ENCODE measurements at places on chromosomes 7 and 10.

- DNase-seq: no peak
Observed at GRCh38 chr10:123149568-123150270, 1.8 kb downstream of the HMX2 start.

DNA sequence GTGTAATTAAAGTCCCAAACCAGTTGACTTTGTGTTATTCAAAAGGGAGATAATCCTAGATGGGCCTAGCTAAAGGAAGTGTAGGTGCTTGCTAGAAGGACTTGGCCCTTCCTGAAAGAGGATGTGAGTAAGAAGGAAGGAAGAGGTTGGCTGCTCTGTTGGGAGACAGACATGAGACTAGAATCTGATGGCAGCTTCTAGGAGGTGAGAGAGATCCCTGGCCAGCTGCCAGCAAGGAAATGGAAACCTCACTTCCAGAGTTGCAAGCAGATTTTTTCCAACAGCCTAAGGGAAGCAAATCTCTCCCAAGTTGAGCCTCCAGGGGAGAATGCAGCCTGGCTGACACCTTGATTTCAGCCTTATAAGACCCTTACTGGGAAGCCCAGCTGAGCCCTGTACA is 368.4 kb upstream of the ZMIZ1 start:
- peak; percentile 68 for DNase-seq

- no peak for DNase-seq
Observed at GRCh38 chr7:159119851-159120539, 24.7 kb downstream of the VIPR2 start.

GRCh38 chr10:132465193-132465888 is 68.3 kb downstream of the PWWP2B start:
- DNase-seq: no peak

- no peak for DNase-seq
Observed at GRCh38 chr10:133134411-133135115, 25.5 kb upstream of the KNDC1 start.

DNA sequence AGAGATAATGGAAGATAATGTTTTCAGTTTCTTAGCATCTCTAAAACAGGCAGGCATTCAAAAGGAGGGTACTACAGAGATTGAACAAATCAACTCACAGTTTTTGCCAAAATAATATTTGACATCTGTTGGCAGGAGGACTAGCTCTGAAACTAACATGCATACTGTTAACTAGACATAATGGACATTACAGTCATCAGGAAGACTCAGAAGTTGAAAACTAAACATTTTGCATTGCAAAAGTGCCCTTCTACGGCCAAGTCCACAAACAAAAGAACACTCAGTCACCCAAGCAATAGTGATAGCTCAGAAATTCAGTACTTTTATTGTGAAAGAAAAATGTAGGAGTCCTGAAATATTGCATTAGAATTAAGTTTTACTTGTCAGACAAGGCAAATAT is 399.0 kb downstream of the HGF start:
- no peak for DNase-seq

DNA sequence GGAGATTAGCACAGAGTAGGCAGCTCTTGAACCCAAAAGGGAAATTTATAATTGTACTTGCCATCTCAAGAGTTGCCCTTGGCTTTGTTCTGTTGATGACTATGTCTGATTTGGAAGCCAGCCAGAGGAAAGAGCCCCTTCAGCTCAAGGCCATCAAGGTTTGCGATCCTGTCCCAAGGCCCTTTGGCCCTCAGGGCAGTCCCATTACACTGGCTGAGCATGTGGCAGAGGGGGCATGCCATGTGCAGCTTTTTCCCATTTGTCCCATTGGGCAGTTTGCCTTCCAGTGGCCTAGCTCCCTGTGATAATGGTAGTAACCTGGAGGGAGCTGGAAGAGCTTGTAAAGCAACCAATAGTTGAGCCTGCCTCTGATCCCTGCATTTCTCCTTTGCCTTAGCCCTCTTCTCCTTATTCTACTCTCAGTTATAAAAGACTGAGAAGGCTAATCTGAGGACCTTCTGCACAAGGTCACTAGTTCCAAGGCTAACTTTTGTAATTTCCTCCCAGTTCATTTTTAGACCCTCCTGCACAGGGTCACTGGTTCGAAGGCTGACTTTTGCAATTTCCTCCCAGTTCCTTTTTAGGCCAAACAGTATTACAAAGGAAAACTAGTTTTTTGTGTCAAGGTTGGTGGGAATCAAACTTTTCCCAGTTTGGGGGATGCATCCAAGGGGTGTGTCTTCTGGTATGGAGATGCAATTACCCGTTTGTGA is 31.0 kb upstream of the ARHGAP12 start:
- DNase-seq: no peak

- DNase-seq: no peak
Observed at GRCh38 chr7:116772423-116772863, 89.9 kb upstream of the CAPZA2 start.

DNA sequence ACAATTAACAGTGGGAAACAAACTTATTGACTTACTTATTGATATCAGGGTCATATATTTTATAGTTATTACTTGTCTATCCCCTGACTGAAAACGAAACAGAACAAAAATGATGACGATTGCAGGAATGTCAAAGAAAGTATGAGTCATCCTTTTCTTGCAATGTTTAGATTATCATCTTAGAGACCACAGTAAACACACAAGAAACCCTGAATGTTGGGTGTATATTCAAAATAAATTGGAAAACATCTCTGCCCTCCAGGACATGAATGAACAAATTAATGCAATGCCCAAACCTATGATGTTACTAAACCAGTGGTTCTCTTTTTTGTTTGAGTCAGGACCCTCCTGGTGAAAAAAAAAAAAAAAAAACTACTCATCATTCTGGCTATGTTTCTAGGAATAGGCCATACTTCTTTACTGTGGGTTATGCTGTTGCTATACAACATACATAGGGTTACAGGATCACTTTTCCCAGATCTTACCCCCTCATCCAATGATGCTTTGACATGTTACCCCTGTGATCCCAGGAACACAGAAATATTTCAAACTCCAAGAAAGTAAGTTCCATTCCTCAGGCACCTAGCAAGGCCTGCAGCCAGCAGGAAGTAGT is 623.4 kb upstream of the IGFBP3 start:
- no peak for DNase-seq

DNA sequence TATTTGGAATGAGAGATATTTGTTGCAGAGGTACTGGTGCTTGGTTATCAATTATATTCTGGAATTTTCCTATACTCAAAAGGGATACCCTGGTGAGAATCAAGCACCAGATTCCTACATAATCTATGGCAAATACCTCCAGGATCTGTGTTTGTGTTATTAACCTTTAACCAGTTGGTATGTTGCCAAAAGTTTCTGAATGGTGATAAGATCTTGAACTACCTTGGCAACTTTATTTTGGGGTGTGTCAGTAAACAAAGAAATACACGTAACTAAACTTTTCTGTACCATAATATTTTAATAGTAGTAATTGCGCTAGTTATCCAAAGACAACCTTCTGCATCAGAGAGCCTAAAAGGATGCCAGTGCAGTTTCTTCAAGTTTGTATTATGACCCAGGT is 13.4 kb downstream of the SCIN start:
- no peak for DNase-seq

DNA sequence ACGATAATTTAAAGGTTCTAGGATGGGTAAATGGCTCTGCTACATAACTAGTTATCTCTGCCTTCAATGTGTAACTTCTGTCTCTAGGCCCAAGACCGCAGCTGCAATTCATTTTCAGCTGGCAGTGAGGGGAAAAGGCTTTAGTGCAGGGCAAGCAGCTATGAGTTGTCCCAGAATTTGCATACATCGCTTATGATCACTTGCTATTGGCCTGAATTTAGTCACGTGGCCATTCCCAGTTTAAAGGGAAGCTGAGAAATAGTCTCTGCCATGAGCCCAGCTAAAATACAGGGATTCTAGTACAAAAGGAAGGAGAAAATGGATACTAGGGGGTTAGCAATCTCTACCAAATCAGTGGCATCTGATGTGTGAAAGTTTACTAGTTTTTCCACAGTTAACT is 145.8 kb upstream of the IMMP2L start:
- no peak for DNase-seq

DNA sequence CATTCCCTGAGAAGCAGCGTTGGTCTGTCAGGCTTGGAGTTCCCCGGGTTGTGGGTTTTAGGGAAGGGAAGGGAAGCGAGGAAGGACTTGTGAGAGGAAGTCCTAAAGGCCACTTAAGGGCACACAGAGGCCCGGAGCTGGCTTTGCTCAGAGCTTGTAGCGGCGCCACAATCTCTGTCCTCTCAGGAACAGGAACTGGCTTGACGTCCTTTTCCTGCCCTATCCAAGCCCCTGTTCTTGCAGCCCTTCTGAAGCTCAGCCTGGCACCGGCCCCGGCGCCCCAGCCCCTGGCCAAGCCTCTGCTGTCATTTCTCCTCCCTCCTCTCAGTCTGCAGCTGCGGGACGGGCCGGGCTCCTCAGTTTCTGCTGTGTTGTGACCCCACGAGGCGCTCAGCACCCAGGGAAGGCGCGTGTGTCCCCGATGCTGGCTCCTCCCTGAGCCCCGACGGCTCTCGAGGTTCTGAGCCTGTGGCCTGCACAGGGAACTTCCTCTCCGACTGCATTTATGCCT is at the start of gene GIMAP8:
Gene GIMAP8, plus strand, starts transcription at position 140 of the 511 bp plus-strand sequence. CDS start 16,069 bp downstream, outside the sequence.
- DNase-seq: peak; percentile 37

GRCh38 chr10:109726473-109726872 is 196.8 kb downstream of the XPNPEP1 start:
- no peak for DNase-seq

DNA sequence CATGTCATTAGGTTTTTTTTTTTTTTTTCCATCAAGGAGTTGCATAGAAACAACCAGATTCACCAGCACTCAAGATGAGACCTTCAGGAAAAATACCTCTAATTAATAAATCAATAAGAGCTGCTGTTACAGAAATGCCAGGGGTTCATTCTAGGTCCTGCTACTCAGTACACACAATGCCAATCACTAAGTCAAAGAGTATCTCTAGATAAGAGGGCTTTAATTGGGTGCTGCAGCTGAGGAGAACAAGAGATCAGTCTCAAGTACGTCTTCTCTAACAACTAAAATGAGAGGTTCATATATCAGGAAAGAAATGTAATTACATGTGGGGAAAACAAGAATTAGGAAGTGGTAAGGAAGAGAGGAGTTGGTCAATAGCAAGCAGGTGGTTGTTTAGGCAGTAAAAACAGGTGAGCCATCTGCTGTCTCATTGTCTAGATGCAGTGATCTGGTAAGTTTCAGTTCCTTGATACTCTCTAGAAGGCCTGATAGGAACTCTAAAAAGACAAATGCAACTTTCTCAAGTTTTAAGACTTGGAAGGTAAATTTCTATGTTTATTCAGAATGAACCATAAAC is 272.9 kb upstream of the ZWINT start:
- DNase-seq: no peak

GRCh38 chr10:77428691-77429395 is 208.8 kb downstream of the KCNMA1 start:
- no peak for DNase-seq

GRCh38 chr10:104028146-104028545 is 57.5 kb downstream of the COL17A1 start:
- DNase-seq: no peak

DNA sequence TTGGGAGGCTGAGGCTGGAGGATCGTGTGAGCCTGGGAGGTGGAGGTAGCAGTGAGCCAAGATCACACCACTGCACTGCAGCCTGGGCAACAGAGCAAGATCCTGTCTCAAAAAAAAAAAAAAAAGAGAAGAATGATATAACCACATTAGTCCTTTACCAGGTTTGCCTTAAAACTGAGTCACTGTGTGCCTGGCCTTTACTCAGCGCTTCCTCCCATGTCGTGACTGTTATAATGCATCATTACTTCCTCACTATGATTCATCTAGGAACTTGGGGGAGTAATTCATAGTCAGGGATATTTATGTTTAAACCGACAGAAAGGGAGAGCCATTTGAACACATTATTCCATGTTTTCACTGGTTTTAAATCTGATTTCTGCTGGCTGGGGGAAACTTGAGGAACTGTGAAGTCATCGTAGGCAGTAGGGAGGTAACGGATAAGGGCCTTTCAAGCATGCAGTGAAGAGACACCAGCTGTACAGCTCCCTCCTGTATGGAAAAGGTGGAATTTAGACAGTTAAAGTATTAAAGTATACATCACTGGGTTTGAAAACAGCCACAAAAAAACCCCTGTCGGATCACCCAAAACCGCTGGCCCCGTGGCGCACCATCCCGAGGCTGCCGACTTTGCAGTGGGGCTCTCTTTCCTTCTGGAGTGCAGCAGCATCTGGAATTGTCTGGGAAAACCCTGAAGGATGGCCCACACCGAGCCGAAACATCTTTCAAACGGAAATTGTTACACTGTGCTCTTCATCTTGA is 119.8 kb downstream of the NKX6-2 start:
- DNase-seq: no peak

DNA sequence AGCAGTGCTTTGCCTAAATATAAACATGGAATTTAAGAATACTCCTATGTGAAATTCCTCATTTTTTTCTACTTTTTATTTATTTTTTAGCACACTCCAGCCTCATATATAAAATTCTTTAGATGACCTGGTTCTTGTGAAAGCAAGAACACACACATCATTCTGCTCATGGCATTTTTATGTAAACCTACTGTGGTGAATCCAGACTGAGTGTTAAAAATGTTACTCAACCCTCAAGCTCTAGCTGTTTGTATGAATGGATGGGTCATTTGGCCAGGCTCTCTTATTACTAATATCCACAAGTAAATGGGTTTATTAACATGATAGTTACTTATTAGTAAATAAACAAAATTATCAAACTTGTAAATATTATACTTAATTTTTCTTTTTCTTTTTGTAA is 551.7 kb upstream of the LRRN3 start:
- no peak for DNase-seq

GRCh38 chr10:108775911-108776475 is 1147.3 kb downstream of the XPNPEP1 start:
- no peak for DNase-seq

DNA sequence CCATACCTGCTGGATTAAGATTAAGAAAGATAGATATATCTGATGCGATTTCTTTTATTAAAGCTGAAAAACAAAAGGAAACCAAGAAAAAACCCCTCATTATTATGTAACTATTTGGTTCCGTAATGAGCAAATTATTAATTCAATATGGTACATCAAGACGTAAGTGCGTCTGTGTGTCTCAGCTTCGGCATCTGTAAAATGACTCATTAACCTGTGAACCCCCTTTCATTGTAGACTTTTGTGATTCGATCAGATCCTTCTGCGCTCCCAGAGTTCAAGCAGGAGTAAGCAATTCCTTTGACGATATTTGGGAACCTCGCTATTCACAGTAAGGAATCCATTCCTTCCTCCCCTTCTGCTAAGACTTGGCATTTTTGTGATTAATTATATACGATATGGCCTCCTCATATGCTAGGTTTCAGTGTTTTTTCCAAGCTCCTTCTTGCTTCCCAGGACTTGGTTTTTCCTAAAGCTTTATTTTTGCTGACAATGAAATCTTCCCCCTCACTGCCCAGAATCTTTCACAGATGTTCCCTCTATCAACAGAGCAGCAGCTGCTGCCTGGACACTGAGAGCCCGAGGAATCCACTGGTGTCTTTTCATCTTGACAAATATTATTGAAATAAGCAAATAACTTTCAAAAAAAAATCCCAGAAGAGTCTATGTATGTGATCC is 171.7 kb upstream of the CELF2 start:
- DNase-seq: no peak

DNA sequence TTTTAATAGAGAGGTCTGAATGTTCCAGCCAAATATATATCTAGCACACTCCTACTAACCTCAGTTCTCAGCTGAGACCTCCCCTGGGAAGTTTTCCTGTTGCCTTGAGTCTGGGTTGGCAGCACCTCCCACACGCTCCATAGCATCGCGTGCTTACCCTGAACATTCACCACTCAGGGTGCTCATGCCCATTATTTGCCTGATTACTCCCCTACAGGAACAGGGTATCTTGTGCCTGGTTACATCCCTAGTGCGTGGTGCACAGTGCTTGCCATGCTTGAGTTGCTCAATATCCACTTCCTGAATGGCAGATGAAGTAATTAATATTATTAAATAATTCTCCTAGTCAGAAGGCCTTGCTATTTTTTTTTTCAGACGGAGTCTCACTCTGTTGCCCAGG is 269.9 kb upstream of the IMMP2L start:
- no peak for DNase-seq
